ENCODE measurements at places on chromosomes 7 and 10.

- DNase-seq = no peak
These were observed 206.5 kb downstream of the SORCS1 start for GRCh38 chr10:106957823-106958588.

GRCh38 chr10:126561294-126561920, 109.1 kb downstream of the C10orf90 start:
- DNase-seq = no peak

DNA sequence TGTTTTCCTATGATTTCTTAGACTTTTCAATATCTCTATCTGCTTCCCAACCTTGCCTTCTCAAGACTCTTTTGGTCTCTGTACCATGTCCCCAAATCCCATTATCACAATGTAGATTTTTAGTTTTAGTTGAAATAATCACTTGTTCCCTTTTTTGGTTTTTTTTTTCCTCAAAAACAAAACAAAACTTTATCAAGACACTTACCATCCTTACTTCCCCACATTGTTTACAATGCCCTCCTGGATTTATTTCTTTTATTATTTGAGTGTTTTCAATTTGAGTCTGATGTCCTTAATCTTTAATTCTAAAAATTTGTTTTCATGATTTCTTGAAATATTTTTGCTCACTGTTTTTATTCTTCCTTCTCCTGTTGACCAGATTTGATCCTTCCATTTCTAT, 112.6 kb downstream of the CPED1 start:
- DNase-seq = no peak

GRCh38 chr7:67621704-67622103, 625.1 kb downstream of the TYW1 start:
- DNase-seq = no peak

DNA sequence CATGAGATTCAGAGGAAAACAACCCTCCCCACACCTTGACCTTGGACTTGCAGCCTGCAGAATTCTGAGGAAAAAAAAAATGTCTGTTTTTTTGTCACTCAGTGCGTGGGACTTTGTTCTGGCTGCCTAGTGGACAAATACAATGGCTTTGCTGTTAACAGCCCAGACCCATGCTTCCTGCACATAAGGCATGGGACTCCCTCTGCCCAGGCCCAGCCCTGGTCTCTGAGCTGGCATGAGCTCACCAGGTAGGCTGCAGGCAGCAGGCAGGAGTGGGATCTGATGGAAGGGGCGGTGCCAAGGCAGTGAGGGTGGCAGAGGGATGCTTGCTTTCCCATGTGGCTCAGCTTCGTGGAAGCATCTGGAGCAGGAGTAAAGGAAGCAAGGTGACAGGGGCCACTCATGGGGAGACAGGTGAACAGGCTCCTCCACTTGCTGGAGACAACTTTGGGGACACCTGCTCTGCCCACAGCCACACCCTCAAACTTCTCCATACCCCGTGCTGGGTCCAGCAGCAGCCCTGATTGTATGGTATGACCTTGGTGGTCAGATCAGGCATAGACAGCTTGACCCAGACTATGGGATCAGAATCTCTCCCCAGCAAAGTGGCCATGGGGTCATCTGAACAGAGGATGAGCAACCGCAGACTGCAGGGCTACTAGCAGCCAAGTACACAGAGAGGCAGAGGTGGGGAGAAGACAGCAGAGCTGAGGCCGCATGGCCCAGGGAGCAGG, 27.0 kb downstream of the ANXA8 start:
- DNase-seq = no peak

DNA sequence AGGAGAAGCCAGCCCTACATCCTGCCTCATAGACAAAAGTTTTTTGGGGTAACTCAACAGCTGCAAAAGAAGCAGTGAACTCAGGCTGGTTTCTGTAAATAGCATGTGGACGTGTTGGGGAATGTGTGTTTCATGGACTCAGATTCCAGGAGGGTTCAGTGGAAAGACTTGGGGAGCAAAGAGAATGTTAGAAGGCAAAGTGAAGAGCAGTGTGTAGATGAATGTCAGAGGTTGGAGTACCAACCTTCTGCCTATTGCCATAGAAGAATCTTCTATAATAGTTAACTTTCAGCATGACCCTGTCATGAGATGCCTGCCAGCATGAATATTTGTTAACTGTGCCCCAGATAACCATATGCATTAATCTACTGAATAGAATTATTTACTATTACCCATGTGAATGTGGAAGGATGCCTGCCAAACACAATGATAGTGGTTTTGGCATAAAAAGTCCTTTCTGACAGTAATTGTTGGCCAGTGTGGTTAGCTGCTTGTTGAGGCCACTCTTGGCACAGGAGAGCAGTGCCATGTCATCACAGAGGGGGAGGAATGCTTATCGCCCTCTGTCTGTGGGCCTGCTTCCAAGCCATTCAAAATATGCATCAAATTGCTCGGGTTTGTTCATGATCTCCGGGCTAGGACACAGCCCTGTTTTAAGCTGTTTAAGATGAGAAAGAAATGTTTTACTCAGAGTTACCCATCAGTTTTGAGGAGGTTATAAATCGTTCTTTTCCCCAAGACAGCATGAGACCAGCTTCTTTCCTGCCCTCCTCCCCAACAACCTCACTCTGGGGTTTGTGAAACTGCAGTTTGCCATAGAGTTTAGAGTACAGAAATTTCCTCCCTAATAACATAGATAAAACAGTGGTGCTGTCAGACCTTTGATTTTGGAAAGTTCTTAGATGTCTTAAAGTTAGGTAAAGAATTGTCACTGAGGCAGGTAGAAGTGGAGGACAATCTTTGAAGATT, 165.3 kb downstream of the WNT2 start:
- peak; percentile 4 for DNase-seq

DNA sequence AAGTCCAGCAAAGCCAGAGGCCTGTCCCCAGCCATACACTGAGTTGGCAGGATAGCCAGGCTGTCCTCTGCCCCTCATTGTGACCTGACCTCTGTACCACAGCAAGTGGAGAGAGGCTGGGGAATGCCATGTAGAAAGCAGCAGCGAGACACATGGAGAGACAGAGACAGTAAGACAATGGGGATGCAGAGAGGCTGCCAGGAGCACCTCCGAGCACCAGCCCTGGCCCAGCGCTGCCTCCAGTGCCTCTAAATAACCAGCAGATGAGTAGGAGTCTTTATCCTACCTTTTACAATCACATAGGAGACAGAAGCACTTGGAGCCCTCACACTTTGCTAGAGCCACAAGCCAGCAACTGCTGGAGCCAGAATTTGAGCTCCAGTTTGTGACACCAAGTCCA, 8.1 kb downstream of the GDF2 start:
- DNase-seq = no peak

Data from LNCaP clone FGC (cell line).